ENCODE measurements at places on chromosomes 12 and 14. TPM values are rescaled to one million over a fixed set of nuclear protein-coding genes. Genes with fewer than 3 reads are reported as not detected.

OVCH1 gene
- not detected for total RNA-seq

LUM gene
- total RNA-seq, result 100 TPM

FBRSL1 gene
- total RNA-seq, result 12.1 TPM

IFI27 gene
- total RNA-seq, result 0.15 TPM

All from bronchus fibroblast of lung (primary cell).